ENCODE measurements at places on chromosomes 1 and 21. TPM values are rescaled to one million over a fixed set of nuclear protein-coding genes. Genes with fewer than 3 reads are reported as not detected.

The AMY1A gene
- not detected for total RNA-seq

The SPATA46 gene
- total RNA-seq: not detected

The WNT2B gene
- 0.67 TPM for total RNA-seq

The TCHHL1 gene
- not detected for total RNA-seq

DNA sequence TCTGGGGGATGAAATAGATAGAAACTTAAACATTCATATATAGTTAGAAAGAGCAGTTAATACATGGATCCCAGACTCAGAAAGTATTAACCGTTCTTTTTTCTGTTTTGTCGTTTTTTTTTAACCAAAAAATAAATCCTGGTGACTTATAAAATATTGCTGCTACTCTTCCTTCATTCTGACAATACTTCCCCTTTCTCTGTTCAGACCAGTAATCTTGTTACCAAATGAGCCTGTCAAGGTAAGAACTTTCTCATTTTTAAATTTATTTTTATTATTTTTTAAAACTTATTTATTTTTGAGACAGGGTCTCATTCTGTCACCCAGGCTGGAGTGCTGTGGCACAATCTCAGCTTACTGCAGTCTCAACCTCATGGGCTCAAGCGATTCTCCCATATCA lies 13.7 kb downstream of the PTPN22 start:
- no peak for DNase-seq

- DNase-seq: no peak
These were observed 5.6 kb downstream of the MCOLN2 start for GRCh38 chr1:84991097-84991920.

DNA sequence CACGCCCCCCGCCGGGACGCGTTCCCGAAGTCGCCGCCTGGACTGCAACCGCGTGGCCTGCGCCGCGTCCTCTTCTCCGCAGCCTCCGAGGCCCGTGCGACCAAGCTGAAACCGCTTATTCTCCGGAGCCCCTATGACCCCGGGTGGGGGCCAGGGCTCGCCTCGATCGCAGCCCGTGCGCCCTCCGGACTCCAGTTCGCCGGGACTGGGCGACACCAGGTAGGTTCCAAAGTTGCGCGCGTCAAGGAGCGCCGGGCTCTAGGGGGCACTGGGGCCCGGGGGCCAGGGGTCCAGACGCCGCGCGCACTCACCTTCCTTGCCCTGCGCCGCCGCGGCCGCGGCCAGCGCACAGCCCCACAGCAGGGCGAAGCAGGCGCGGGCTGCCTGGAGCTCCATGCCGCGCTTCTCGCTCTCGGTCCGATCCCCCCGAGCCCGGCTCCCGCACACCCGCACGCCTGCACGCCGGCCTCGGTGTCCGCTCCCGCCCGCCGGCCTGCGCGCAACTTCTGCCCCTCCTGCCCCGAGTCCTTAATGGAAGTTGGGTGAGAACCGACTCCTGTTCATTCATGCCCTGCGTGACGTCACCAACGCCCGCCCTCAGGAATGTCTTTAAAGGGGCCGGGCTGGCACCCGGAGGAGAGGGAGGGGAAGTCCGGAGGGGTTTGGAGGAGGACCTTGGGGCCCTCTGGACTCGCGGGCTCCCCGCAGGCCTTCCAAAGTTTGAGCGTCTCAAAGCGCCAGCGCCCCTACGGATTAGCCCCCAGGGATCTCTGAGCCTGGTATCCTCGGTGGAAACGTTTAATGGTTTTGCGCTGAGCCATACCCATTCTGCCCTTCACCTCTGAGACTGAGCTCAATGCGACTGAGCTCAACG lies at the start of gene EPHA2:
EPHA2 (minus strand) TSS at position 533 of the 874 bp plus-strand sequence; CDS start at position 396, 137 bp downstream.
- DNase-seq: peak; percentile 91

- no peak for DNase-seq
These were observed 328.3 kb downstream of the SMYD3 start for GRCh38 chr1:246178717-246179311.

DNA sequence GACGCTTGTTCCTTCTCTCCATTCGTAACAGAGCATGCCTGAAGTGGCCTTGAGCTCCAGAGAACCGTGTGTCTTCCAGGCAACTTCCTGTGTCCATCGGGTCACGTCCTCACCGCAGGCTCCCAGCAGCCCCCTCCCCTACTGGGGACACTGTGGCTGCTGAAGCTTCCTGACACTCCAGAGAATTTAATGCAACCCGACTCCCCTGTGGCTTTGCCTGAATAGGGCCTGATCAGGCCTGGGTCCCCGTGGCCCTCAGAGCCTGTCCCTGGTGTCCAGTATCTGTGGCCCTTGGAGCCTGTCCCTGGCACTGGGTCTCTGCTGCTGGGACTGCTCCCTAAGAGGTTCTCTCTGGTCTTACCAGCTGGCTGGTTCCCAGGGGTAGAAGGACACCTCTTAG lies 219.7 kb upstream of the VAMP3 start:
- DNase-seq: peak; percentile 76

- DNase-seq: no peak
These were observed 47.8 kb downstream of the PIK3CD start for GRCh38 chr1:9699361-9699760.

GRCh38 chr1:76303340-76303717 lies 228.8 kb downstream of the ST6GALNAC3 start:
- DNase-seq: no peak

GRCh38 chr1:108505763-108506070 lies 54.2 kb upstream of the EEIG2 start:
- no peak for DNase-seq

GRCh38 chr1:219555031-219555692 lies 57.7 kb downstream of the ZC3H11B start:
- no peak for DNase-seq

GRCh38 chr1:68010543-68010942 lies 39.9 kb downstream of the DIRAS3 start:
- no peak for DNase-seq

GRCh38 chr21:17540530-17540929 lies 27.7 kb downstream of the CXADR start:
- DNase-seq: no peak

GRCh38 chr1:225435487-225435886 lies 7.6 kb upstream of the LBR start:
- DNase-seq: no peak

DNA sequence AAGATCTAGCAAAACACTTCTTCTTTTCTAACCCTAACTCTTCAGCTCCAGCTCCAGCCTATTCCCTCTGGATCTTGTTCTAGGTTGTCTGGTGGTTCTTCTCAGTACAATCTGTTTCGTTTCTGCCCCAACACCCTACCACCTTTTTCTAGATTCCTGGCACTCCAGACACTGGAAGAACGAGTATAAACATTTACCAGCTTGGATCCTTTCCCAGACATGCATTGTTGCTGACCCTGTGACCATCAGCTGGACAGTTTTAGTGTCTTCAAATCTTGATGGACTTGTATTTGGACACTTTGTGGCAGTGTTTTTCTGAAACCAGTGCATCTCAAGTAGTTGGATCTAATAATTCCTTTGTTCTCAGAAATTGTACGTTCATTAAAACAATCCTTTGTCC lies 30.6 kb upstream of the CACNA1E start:
- DNase-seq: no peak

DNA sequence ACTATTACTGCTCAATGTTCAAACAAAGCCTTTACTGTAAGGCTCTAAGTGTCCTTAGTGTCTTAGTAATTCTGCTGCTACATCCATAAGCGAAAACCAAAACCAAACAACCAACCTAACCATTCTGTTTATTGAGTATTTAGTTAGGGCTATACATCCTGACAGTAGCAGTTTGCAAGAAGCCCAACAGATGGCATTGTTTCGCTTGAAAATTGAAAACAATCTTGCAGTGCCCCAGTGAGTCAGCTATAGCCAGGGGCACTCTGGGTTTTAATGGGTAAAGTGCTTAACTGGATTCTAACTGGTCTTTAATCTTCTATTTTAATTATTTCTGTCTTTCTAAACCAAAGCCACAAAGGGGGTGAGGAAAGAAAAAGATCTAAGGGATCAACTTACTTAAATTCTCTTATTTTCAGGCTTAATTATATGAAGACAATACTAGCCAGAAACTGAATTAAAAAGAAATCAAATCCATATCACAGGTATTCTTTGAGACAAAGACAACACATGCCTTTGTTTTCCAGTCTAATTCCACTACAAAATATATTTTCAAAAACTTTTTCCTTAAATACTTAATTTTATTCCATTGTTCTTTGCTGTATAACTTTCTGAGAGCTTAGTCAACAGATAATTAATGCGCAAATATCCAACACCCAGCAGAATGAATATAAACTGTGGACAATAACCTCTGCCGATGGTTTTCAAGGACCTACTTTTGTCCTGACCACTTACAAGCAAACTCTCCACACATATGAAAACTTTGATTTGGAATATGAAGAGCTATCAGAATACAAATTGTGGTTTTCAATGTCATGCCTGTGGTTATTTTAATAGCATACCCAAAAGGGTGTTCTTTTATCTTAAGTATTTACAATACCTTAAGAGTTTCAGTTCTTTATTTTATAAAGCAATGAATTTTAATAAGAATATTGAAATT lies 15.2 kb downstream of the POGZ start:
- DNase-seq: peak; percentile 78

DNA sequence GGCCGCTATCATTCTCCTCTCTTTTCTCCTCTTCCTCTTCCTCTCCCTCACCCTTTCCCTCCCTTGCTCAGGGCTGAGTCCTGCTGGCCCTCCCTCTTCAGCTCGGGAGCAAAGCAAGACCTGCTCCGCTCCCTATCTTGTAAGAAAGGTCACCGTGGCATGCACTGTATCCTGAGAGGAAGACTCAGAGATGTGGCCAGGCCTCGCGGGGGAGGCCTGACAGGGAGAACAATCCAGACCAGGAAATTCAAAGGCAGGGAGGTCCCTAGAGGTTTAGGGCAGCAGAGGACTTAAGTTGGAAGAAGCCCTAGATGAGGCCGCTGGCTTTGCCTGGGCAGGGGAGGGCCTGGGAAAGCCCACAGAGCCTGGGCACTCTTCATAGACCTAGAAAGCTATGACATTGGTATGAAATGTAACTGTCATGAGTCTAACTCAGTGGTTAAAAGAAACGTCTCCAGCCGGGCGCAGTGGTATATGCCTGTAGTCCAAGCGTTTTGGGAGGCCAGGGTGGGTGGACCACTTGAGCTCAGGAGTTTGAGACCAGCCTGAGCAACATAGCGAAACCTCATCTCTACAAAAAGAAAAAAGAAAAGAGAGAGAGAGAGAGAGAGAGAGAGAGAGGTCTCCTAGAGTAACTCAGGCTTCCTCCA lies 14.6 kb upstream of the PTAFR start:
- DNase-seq: no peak

- DNase-seq: peak; percentile 53
These were observed 109.5 kb upstream of the SIM2 start for GRCh38 chr21:36589352-36589971.

DNA sequence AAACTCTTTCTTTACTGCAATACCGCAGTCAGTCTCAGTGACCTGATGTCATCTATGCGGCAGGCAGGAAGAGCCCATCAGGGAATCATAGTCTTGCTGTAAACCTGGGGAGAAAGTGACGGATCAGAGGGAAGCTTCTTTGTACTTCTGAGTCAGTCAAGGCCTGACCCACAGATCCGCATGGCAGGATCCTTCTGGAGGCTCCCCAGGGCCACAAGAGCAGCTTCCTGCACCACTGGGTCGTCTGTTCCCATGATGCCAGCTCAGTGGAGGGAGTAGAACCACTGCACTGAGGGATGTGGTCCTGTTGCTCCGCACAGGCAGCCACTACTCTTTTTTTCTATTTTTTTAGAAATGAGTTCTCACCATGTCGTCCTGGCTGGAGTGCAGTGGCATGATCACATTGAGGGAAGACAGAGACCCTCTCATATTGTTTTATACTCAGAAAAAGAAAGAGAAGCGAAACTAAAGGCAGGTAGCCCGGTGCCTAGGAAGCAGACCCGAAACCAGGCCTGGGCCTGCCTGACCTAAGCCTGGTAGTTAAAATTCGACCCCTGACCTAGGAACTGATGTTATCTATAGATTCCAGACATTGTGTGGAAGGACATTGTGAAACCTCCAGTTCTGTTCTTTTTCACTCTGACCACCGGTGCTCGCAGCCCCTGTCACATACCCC lies 6.3 kb upstream of the ERVH48-1 start:
- DNase-seq: no peak

DNA sequence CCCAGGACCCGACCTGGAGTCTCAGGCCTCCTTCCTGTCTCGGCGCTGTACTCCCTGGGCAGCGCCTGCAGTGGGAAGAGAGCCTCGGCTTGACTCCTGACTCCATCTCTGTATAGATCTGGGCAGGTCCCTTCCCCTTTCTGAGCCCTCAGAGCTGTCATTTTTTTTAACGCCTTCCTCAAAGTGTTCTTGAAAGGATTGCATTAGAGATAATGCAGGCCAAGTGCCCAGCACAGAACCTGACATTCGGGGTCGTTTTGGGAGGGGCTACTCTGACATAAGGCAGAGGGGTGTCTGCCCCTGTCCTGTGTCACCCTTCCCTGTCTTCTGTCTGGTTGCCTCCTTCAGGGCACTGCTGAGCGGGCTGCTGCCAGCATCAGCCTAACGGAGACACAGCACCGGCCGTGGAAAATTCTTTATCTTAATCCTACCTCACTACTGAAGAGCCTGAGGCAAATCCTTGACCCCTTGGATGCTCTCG lies 271.6 kb downstream of the TRABD2B start:
- no peak for DNase-seq

DNA sequence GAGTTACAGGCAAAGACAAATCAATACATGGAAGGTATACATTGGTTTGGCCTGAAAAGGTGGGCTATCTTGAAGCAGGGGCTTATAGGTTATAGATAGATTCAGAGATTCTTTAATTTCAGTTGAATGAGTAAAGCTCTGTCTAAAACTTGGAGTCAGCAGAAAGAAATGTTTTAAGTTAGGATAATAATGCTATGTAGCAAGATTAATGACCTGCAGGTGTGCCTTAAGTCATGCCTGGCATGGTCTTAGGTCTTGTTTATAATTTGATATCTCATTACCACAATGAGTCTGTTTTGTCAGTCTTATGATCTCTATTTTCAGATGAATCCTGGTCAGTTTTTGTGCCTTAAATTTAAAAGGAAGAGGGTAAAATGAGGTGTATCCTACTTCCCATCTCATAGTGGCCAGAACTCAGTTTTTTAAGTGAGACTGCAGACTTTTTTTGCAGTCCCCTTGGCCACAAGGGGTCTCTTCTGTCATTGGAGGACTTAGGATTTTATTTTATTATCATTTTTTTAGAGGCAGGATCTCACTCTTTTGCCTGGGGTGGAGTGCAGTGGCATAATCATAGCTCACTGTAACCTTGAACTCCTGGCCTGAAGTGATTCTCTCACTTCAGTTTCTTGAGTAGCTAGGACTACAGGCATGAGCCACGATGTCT lies 21.3 kb upstream of the PGBD2 start:
- DNase-seq: peak; percentile 36

DNA sequence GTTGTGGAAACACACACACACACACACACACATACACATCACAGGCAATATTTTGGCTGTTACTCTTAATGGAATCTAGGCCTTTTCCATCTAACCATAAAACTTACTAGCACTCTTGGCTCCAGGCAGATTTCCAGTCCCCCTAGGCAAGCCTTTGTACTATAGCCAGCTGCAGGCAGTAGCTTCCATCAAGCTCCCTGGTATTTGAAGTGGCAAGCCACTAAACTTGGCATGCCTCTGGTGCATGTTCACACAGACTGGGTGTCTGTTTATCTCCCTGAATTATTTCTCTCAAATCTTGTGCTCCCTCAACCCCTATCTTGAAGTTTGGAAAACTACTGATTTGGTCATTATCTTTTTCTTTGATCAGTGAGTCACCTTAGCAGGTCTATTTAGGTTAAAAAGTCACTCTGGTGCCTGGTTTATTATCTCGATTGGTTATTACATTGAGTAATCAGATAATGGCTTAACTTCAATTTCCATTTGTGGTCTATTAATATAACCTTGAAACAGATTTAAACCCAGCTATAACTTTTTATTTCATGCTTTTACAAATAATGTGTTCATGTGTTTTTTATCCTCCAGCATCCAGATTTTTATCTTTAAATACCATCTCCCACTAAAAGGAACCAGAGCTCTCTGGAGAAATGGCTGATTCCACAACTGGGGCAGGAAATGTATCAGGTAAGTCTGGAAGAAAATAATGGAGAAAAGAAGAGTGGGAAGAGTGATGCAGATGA lies 2.7 kb upstream of the RBM15 start:
- peak; percentile 60 for DNase-seq
